ENCODE measurements at places on chromosomes 1 and 21.
A peak's percentile ranks its signal among the peaks of the same experiment; 100 is the strongest.

DNA sequence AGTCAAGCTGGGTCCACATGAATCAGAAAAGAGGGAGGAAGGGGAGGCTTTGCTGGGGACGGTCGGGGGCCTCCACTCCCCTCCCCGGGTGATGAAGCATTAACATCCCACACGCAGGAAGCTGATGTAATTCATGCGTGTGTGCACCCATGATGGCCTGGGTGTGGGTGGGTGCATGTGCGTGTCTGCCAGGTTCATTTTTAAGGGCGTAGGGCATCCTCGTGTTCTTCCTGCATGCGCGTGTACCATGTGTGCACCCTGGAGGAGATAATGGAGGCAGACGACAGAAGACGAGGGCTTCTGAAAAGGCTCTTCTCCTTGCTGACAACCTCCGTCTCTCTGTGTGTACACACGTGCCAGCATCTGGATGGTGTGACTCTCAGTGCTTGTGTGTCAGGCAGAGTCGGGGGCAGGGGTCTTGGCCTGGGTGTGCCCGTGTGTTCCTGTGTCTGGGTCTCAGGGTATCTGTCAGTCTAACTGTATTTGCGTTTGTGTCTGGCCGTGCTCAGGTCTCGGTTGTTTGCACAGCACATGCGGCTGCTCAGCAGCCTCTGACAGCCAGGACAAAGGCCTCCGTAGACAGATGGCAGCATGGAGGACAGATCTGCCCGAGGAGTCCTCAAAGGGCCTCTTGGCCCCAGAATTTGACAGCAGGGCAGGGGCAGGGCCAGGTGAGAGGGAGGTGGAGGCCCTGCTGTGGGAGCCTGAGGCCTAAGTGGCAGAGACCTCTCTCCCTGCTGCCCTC, 2.4 kb downstream of the RAP1GAP start:
- no peak for DNase-seq

- no peak for DNase-seq
Observed at GRCh38 chr1:152580433-152580832, at the start of gene LCE3D. Gene LCE3D, minus strand, starts transcription at chr1:152580516. Its CDS starts 580 bp downstream, at chr1:152579936.

DNA sequence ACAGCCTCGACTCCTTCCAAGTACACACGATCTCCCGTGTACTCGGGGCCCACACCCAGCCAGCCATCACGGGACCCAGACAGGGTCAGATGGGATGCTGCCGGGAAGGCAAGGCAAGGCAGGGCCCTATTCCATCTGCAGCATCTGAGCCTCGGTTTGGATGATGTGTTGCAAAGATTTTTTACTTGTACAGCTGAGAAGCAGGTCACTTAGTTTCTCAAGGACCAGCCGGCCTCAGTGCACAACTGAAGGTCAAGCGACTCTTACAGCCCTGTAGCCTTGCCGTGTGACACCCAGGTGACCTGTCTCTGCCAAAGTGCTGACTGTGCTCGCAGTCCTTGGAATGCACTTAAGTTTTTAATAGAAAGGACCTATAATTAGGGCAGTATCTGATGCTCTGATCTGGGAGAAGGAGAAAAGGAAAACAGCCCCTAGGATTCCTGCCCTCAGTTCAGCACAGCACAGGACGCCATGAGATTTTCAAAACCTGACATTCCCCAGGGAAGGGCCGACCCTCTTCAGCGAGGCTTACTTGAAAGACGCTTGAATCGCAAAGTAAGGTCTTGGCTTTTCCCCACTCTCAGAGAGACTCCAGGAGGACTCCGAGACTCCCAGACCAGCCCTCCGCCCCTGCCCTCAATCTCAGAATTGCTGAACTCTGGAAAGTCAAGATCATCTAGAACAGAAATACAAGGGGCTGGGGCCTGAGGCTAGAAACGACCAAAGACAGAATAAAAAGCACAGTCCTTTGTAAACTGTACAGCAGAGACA, 1.3 kb downstream of the GPR157 start:
- DNase-seq, result no peak

GRCh38 chr1:184972315-184973055, 1.8 kb downstream of the NIBAN1 start:
- DNase-seq, result no peak

DNA sequence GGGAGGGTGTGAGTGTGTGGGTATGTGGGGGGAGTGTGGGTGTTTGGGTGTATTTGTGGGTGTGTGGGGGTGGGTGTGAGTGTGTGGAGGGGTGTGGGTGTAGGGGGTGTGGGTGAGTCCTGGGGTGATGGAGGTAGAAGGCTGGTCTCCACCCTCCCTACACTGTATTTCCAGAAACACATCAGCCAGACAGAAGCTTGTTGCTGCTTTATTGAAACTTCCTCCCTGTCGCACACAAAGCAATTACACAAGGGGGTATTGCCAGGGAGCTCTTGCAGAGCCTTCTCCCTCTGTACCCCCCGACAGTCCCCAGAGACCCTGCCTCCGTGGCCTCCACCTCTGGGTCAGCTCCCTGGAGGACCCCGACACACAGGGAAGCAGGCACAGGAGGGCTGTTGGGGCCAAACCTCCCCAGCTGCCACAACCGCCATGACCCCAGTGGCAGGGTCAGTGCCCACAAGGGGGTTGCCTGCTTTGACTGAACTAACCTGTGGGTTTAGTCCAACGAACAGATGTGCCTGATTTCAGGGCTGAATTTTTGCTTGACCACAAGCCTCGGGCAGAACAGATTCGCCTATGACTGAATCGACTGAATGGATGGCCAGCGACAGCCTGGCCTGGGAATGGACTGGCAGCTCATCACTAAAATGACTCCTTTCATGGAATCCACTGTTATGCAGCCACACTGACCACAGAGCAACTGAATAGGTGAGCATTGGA, 9.1 kb upstream of the MATN1 start:
- no peak for DNase-seq

- DNase-seq, result no peak
Observed at GRCh38 chr1:119141020-119141424, 569 bp upstream of the WARS2 start.

GRCh38 chr1:38962560-38962959, 20.9 kb upstream of the RHBDL2 start:
- DNase-seq, result no peak

GRCh38 chr1:59393211-59394180, 96.6 kb downstream of the FGGY start:
- DNase-seq, result peak; percentile 12

- no peak for DNase-seq
Observed at GRCh38 chr1:8078176-8078671, 52.1 kb upstream of the ERRFI1 start.

Measured in dermis microvascular lymphatic vessel endothelial cell (primary cell).